NCI-H2081 treated with DMSO at 0.1 percent for 48 hours (cell line): ENCODE measurements at places on chromosomes 16 and 17.

DNA sequence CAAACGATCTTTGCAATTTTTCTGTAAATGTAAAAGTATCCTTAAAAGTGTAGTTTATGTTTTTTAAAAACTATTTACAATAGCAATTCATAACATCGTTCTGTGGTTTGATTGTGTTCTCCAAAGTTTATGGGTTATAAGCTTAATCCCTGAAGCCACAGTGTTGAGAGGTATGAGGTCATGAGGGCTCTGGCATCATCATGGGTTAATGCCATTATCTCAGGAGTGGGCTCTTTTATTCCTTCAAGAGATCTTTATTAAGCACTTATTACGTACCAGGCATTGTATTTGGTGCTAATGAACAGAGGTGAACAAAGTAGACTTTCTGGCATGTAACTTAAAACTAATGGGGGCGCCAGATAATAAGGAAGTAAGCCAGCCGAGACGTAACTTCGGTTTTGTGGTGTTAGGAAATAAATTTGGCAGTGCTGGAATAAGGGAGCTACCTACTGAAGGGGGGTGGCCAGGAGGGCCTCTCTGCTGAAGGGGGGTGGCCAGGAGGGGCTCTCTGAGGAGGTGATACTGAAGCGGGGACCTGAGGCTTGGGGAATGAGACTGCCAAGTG lies 158.1 kb downstream of the VPS53 start:
- DNase-seq = no peak

- no peak for DNase-seq
These were observed 453.2 kb upstream of the SOX9 start for GRCh38 chr17:71667661-71668060.

DNA sequence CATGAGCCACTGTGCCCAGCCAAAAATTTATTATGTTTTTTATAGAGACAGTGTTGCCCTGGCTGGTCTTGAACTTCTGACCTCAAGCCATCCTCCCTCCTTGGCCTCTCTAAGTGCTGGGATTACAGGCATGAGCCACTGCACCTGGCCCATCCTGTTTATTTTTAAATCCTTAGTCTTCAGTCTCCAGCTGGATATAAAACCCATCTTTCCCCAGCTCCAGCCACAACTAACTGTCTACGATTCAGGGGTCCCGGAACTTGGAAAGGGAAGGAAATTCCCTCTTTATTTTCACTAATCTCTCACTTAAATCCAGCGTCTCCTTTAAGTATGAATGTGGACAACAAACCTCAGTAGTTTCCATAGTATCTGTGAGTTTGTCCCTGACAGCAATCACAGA lies 62.2 kb downstream of the IQCK start:
- no peak for DNase-seq

- DNase-seq = no peak
These were observed 98.0 kb downstream of the TBC1D16 start for GRCh38 chr17:79937391-79938335.

- DNase-seq = no peak
These were observed 4.4 kb downstream of the GGA2 start for GRCh38 chr16:23505671-23506605.

DNA sequence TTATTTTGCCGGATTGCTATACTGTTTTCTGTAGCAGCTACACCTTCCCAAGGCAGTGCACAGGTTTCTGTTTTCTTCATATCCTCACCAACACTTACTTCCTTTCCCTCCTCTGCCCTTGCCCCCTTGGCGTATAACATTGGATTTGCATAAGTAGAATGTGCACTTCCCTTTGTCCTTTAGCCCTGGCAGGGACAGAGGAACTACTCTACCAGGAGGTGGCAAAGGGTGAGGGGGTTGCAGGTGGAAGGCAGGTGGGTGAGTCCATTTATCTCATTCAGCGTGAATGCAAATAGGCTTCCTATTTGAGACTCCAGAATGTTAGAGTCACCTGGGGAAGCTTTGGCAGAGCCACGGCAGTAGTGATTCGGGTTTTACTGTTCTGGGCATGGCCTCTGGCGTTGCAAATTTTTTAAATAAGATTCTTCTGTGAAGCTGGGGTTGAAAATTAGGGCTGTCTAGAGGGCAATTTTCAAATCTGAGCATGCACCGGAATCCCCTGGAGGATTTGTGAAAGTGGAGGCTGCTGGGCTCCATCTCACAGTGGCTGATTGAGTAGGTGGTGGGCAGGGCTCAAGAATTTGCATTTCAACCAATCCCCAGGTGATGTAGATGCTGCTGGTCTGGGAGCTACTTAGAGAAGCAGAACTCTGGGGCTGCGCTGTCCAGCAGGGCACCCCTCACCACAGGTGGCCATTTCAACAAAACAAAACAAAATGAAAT lies 84.7 kb downstream of the PLCG2 start:
- no peak for DNase-seq

DNA sequence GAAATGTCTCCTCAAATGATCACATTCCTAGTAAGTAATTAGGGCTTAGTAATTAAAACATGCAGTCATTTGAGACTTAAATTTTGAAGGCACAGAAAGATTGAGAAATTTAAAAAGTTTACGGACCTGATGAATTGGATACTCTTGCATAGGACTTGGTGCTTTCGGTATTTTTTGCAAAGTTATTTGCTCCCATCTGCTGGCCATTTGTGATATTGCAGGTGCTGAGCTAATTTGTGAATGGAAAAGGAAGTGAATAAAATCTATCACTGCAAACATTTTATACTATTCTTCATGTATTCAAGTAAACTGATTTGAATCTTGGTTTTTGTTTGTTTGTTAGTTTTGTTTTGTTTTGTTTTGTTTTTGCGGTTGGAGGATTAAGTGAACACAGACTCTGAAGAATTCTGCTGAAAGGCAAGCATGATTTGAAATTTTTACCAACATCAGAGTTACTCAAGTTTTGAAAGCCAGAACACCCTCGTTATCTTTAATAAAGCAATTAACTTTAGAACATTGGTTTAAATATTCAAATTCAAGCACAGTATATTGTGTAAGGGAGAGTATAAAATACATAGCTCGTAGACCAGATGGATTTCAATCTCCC lies 689.5 kb upstream of the RBFOX1 start:
- no peak for DNase-seq

DNA sequence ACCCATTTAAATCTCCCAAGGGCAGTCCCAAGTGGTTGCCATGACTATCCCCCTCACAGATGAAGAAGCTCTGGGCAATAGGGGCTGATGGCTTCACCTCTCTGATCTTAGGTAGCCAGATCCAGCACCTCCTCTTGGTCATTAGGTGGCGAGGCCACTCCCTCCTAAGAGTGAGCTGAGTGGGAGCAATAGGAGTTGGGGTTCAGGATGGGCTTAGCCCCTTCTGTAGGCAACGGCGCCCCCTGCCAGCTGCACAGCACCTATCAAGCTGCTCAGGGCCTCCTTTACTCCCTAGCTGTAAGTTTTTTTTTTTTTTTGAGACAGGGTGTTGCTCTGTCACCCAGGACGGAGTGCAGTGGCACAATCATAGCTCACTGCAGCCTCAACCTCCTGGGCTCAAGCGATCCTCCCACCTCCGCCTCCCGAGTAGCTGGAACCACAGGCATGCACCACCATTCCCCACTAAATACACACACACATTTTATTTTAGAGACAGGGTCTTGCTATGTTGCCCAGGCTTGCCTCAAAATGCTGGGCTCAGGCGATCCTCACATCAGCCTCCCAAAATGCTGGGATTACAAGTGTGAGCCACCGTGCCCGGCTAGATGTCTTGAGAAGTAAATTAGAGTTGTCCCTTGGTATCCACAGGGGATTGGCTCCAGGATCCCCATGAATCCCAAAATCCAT lies 3.5 kb upstream of the RRAD start:
- no peak for DNase-seq

DNA sequence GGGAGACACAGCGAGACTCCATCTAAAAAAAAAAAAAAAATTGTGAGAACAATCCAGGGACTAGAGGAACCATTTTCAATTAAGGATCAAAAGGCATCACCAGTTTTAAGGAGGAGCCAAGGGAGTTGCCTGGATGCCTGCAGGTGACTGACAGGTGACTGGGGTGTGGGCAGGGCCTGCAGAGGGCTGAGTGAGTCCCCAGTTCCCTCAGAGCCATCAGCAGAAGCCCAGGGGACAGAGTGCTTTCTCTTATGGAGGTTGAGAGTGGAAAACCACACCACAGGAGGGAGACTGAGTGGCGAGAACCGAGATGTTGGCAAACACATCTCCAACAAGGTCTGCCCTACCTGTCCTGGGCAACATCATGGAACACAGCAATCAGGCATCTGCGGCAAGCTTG lies 27.1 kb upstream of the CREBBP start:
- DNase-seq = no peak

GRCh38 chr16:85661740-85662481 lies 26.8 kb downstream of the GINS2 start:
- DNase-seq = no peak

GRCh38 chr16:6190776-6191175 lies 1093.2 kb upstream of the EEF2KMT start:
- DNase-seq = no peak

GRCh38 chr17:2122641-2123302 lies 67.9 kb downstream of the HIC1 start:
- DNase-seq = no peak

- DNase-seq = no peak
These were observed 193.1 kb downstream of the AXIN2 start for GRCh38 chr17:65368341-65368740.

GRCh38 chr16:68041783-68042182 lies 18.7 kb downstream of the DUS2 start:
- no peak for DNase-seq

DNA sequence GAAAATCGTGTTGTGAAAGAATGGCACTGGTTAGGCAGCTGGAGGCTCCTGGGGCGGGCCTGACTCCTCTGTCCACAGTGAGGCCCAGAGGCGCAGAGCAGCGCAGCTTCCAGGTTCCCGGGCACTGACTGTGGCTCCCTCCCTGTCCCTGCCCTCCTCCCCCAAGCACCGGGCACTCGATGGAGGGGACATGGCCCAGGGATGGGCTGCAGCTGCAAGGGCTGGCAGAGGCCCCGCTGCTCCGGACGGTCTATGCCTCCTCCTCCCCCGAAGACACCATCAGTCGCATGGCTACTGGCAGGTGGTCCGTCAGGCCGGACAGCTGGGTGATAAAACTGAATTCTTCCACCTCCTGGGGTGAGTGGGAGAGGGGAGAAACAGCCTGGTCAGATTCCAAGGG lies 50.1 kb downstream of the PRMT7 start:
- DNase-seq = no peak

DNA sequence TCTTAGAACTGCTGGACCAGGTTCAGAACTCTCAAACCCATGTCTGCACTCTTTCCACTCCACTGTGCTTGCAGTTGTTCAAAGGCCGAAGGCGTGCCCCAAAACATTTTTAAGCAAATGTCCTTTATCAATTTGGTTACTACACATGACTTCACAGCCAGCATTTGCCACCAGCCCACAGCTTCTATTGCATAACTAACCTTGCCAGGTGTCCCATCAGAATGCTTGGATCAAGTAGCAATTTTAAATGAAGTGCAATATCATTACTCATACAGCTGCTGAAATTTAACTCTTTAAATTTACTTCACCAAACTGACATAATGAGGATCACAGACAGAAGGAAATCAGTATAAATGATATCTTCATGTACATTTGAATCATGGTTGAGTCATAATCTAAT lies 29.8 kb upstream of the HS3ST3A1 start:
- DNase-seq = no peak

GRCh38 chr16:15972046-15972868 lies 22.8 kb downstream of the ABCC1 start:
- DNase-seq = no peak

- no peak for DNase-seq
These were observed 57.0 kb downstream of the SHISA9 start for GRCh38 chr16:12958366-12958765.
